ENCODE measurements at places on chromosomes 1 and 21.
A peak's percentile ranks its signal among the peaks of the same experiment; 100 is the strongest.

DNA sequence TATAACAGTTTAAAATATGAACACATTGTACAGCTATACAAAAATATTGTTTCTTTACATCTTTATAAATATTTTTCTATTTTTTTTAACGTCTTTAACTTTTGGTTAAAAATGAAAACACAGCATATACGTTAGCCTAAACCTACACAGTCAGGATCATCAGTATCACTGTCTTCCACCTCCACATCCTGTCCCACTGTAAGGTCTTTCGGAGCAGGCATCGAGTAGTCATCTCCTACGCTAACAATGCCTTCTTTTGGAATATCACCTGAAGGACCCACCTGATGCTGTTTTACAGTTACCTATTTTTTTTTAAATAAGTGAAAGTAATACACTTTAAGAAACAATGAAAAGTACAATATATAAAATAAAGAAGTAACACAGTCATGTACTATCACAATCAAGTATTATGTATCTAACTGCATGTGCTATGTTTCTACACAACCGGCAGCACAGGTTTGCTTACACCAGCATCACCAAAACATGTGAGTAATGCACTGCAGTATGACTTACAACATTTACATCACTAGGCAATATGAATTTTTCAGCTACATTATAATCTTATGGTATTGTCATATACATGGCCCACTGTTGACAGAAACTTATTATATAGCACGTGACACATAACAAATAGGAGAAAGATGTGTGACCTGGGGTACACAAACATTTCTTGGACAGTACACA, 254.4 kb downstream of the AKT3 start:
- DNase-seq: no peak

DNA sequence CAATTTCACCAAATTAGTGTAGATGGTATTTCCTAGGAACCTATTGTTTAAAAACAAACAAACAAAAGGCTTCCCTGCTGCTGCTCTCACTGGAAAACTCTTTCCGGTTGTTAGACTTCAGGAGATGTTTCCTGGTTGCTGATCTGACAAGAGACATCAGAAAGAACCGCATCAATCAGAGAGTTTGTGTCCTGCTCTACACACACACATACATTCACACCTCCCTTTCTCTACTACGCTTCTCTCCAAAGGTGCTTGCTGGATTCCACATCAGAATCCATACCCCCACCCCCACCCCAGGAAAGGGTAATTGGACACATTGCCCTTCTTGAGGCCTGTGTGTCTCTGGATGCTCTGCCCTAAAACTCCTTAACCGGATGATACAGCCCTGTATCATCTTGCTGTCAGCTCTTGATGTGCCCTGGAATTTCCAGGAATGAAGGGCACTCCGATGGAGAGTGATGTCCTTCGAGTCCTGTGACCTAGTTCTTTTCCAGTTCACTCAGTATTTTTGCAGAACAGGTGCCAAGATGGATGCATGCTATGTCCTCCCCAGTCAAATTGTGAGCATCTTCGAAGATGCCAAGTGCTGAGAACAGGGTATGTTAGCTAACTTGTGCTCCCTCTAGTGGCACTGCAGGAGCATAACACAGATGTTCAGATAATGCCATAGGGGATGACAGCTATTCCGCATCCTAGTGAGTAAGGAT, 113.7 kb upstream of the SLC35F3 start:
- DNase-seq: peak; percentile 83

- no peak for DNase-seq
These were observed 54.6 kb upstream of the SYT14 start for GRCh38 chr1:209883341-209883971.

GRCh38 chr21:28699596-28700259, 292.9 kb downstream of the LTN1 start:
- DNase-seq: no peak

DNA sequence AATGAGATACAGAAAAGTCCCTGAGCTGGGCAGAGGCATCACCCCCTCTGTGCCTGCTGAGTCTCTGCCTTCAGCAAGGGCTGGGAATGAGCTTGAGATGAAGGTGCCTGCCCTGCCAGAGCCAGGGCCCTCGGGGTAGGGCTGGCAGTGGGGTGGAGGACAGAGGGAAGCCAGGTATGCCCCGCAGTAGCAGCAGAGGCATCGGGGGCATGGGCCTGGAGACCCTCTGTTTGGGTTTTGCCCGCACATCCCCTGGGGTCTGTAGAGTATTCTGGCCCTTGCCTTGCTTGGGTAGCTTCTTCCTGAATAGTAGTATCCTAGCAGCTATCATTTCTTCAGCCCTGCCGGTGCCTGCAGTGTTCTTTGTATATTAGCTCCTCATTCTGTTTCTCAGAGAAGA, 33.0 kb downstream of the QSOX1 start:
- no peak for DNase-seq

DNA sequence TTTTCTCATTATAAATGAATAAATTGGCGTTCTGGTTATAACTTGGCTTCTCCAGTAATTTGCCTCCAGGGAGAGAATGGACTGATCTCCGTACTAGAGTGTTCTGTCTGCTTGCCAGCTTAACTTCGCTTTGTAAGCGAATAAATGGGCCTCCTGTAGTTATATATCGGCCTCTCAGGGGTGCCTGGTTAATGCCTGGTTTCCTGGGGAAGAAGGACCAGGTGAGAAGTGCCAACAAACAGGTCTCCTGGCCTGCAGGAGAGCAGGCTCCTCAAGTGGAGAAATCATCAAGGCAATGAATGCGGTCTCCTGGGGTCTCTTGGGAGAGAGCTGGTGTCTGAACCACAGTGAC, 107.4 kb upstream of the SERBP1 start:
- DNase-seq: no peak

- no peak for DNase-seq
These were observed 3.6 kb upstream of the NUP210L start for GRCh38 chr1:154158307-154159125.

DNA sequence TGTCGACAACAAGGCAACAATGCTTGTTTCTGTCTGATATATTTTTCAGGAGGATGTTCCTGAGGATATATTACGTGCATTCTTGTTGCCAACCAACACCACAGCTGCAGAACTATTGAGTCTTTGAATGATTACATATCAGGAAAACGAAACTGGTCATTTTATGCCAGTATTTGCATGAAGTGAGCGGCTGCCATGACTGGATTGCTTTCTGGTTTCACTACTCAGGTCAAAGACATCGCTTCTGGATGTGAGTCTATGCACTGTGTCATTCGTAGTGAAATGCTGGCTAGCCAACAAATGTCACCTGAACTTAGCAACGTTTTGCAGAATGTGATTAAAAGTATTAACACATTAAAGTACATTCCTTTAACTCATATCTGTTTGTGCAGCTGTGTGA, 35.8 kb upstream of the OLFM3 start:
- DNase-seq: no peak

- DNase-seq: peak; percentile 41
These were observed 214.1 kb downstream of the NUF2 start for GRCh38 chr1:163535807-163536206.
